BJ (cell line): ENCODE measurements at places on chromosomes 3 and 15.

- DNase-seq: no peak
Measured at GRCh38 chr3:170090601-170090981, 52.8 kb downstream of the GPR160 start.

GRCh38 chr3:40971191-40972168, 227.8 kb upstream of the CTNNB1 start:
- DNase-seq: peak; percentile 96

DNA sequence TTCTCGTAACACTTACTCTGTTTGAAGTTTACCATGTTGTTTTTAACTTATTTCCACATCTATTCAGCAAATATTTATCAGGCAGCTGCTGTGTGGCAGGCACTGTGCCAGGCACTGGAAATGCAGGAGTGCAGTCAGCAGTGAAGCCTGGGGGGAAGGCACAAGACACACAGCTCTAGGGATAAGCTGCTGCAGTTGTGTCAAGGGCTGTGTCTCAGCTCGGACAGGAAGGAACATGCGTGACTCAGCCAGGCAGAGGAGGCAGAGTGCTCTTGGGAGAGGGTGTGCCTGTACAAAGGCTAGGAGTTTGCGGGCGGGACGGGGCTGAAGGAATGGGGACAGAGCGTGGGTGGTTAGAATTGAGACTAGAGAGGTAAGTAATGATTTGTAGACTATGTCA, 24.7 kb downstream of the LYSMD4 start:
- peak; percentile 68 for DNase-seq

- DNase-seq: no peak
Measured at GRCh38 chr3:128094295-128095151, 29.1 kb downstream of the RUVBL1 start.

DNA sequence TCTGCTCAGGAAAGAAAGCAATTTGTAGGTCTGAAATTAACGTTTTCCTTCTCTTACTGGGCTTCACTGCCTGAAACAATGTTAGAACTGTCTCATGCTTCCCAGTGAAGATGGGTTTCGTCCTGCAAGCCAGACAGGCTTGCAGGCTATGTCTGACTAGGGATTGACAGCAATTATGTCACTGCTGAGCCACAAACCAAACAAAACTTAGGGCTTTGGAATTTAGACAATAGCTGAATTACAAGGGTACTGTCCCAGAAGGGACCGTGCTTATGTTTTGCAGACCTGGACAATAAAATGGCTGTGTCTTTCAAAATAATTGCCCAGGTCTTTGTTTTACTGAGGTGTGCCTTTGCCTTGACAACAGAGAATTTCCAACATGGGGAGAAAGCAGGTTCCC, 46.3 kb upstream of the CCDC80 start:
- DNase-seq: no peak

- DNase-seq: no peak
Measured at GRCh38 chr3:180325958-180326357, 276.0 kb upstream of the TTC14 start.

DNA sequence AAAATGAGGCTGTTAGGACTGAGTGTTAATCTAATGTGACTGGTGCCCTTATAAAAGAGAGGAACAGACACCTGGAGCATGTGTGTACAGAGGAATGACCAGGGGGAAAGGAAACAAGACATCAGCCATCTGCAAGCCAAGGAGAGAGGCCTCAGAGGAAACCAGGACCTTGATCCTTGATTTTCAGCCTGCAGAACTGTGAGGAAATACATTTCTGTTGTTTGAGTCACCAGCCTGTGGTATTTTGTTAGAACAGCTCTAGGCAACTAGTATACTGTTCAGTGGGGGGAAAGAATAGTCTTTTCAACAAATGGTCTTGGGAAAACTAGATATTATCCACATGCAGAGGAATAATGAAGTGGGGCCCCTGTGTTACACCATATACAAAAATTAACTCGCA, 80.6 kb downstream of the CCR1 start:
- peak; percentile 78 for DNase-seq

DNA sequence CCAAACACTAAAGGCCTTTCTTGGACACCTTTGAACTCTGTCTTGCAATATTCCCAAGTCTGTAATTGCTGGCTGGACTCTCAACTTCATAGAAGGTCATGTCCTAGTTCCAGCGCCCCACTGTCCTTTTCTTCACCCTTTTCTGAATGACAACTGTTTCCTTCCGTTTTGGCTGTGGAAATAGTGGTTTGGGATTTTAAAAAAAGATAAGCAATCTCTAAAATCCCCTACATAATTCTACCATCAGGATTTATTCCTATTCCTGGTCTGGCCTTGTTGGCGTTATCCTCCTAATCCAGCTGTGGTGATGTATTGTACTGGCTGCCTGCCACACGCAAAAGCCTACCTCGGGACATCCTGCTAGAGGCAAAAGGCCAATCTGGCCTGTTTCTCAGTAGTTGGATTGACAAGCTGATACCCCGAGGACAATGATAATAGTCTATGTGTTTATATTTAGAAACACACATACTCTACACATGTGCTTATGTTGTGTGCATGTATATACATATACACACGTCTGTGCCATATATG, 440.3 kb upstream of the DPH6 start:
- DNase-seq: no peak

DNA sequence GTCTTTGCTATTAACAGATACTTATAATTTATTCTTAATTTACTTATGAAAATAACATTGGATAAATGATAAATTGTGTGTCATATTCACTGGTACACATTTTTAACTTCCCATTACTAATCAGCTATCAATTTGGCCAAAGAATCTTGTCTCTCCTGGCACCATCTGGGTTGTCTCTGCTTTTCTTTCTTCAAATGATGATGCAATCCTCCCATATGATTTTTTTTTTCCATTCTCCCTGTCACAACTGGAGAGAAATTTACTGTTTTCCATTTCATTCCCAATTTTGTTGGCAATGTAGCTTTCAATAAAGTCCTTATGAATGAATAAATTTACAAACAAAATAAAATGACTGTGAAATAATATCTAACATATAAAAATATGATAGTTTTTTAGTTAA, 743.7 kb upstream of the EPHA6 start:
- DNase-seq: no peak

DNA sequence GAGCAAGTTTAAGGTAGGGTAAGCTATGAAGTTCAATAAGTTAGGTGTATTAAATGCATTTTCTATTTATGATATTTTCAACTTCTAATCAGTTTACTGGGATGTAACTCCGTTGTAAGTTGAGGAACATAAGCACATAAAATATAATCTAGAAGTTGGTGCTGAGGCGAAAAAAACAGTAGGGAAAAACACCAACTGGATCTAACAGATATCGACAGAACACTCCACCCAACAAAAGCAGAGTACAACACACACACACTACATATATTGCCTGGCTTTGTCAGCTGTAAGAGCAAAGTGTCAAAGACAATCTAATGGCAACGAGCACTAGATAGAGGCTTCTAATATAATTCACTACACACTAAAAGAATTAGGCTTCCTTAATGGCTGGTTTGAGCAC, 8.4 kb downstream of the PIK3R4 start:
- DNase-seq: no peak

- no peak for DNase-seq
Measured at GRCh38 chr3:109081746-109082510, 36.0 kb downstream of the MORC1 start.

GRCh38 chr15:99073008-99073717, 31.7 kb upstream of the SYNM start:
- no peak for DNase-seq

DNA sequence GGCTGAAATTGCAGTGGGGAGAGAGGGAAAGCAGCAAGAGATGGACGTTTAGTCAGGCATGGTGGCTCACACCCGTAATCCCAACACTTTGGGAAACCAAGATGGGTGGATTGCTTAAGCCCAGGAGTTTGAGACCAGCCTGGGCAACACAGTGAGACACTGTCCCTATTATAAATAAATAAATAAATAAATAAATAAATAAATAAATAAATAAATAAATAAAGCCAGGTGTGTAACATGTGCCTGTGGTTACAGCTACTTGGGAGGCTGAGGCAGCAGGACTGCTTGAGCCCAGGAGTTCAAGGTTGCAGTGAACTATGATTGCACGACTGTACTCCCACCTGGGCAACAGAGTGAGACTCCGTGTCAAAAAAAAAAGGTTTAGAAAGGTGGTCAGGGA, 54.0 kb upstream of the ARPP19 start:
- DNase-seq: no peak

DNA sequence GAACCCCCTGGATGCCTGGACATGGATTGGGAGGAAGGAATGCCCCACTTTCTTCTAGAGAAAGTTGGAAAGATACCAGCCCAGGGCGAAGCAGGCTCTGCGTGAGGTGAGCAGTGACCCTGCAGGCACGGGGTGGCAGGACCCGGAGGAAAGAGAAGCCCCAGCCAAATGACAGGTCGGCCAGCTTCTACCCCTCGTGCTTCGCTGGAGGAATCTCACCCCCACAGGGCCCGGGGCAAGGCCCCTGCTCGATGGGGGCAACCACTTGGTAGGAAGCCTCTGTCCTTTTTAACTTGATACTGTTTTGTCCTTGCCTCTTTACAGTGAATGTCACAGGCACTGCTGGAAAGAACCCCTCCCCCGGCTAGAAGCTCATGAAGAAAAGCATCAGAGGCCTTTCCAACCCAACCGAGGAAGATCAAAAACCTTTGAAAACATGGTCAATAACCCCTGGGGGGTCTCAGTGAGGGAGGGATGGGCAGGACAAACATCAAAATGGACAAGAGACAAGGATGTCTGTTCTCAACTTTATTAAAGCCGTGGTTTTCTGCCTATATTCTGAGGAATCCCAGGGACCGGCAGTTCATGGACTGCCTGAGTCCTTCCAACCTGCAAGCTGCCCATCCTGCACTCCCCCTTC, 54.4 kb downstream of the SH3BP5 start:
- DNase-seq: no peak

GRCh38 chr3:140530603-140531002, 147.3 kb upstream of the TRIM42 start:
- DNase-seq: no peak

GRCh38 chr3:107674371-107674770, 151.6 kb downstream of the BBX start:
- DNase-seq: no peak

DNA sequence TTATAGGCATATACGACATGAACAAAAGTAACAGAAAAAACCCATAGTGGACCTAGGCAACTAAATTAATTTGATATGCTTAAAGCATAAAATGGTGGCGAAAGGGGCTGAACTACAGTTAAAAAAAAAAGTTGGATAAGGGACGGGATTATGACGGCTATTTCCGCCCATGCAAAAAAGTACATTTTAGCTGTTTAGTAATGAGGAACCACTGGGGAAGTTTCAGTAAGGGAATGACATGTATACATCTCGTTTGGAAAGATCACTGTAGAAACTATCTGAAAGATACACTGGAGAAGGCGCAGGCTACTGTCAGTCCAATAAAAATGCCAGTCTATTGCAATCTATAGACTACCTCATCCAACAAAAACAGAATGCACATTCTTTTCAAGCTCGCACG, 65.6 kb downstream of the ZNF148 start:
- no peak for DNase-seq

DNA sequence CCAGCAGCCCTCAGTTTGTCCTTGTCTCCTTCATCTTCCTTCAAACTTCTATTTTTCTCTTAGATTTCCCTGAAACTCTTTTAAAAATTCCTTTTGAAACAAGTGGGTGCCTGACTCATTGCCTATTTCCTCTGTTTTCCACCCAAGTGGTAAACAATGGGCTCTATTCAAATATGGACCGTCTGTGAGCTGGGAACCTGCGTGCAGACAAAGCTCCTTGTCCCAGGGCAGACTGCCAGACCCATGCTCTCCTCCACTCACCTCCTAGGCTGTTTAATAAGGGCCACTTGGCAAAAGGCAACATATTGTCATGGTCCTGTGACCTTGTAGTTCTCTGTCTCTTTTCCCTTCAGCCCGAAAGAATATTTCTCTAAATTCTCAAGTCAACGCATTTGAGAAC, 332.7 kb upstream of the THBS1 start:
- peak; percentile 86 for DNase-seq

DNA sequence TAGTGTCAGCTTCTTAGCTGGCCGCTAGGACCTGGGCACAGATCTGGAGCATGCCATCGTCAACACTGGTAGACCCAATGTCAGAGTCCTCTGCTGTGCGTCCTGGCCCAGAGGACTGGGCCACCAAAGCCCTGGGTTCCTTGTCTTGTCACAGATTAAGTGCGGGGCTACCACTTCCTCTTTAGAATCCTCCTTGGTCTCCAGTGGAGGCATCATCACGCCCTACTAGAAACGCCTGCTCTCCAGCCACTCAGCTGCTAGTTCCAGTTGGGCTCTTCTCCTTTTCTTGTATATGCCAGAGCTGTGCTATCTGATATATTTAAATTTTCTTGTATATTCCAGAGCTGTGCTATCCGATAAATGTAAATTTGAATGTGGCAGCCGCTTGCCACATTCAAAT, 11.2 kb downstream of the PPCDC start:
- no peak for DNase-seq

GRCh38 chr3:193553586-193553985, 1.1 kb downstream of the ATP13A4 start:
- DNase-seq: no peak

- no peak for DNase-seq
Measured at GRCh38 chr3:35849963-35850362, 210.6 kb downstream of the ARPP21 start.

DNA sequence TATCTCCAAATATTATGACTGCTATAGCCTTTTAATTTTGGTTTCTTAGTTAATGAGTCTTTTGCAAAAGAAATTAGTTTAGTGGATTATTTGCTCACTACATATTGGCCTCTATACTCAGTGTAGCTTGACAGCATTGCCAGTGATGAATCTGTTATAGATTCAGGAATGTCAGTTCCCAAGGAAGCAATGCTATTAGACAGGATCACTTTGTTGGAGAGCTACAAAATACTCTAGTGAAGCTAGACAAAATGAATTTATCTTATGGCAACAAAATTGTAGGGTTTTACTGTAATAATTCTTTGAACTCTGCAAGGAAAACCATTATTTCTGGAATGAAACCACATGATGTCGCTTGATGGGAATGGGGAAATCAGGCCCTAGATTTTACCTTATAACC, 543.3 kb downstream of the SQOR start:
- DNase-seq: no peak

DNA sequence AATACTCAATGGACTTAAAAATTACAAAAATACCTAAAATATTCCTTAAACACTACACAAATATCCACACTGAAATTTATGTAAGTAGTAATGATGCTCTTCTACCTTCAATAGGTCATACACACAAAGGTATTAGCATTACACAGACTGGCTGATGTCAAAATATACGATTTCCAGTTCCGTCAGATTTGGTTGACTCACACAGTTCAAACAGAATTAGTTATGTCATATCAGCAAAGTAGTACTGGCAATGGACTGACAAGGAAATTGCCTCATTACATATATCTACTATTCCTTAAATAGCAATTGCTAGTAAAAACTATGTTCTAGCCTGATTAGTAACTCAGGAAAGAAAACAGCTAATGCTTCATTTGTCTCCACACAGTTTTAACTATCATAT, 70.8 kb downstream of the ADAM10 start:
- DNase-seq: no peak

- no peak for DNase-seq
Measured at GRCh38 chr3:131077904-131078303, 51.2 kb downstream of the NEK11 start.
